ENCODE measurements at places on chromosomes 16 and 17. TPM values are rescaled to one million over a fixed set of nuclear protein-coding genes. Genes with fewer than 3 reads are reported as not detected.

Gene RTN4RL1
- polyA plus RNA-seq = 5.4 TPM

Gene KIF18B
- polyA plus RNA-seq = 0.10 TPM

Gene STRADA
- polyA plus RNA-seq = 8.6 TPM

Gene RAB26
- 2.6 TPM for polyA plus RNA-seq

Gene DLX4
- polyA plus RNA-seq = not detected

Gene DHRS11
- 7.2 TPM for polyA plus RNA-seq

Gene FBXO39
- polyA plus RNA-seq = 0.28 TPM

Gene IL17C
- polyA plus RNA-seq = not detected

Gene CBX2
- 0.36 TPM for polyA plus RNA-seq

Gene TSPAN10
- polyA plus RNA-seq = 0.22 TPM

Gene KRTAP4-12
- not detected for polyA plus RNA-seq

Gene RNF151
- polyA plus RNA-seq = not detected

Gene SMPD3
- 4.6 TPM for polyA plus RNA-seq

Gene MYO15B
- 14.8 TPM for polyA plus RNA-seq

Gene TMEM114
- not detected for polyA plus RNA-seq

Gene ST6GALNAC2
- polyA plus RNA-seq = 0.90 TPM

Gene ERN2
- not detected for polyA plus RNA-seq

Gene DPEP1
- 0.83 TPM for polyA plus RNA-seq

Gene RNF157
- 0.82 TPM for polyA plus RNA-seq

Gene FTO
- polyA plus RNA-seq = 12.0 TPM

Gene ZNF469
- polyA plus RNA-seq = 0.30 TPM

Gene BRIP1
- 0.24 TPM for polyA plus RNA-seq

Gene TP53TG3D
- polyA plus RNA-seq = not detected

Gene USP31
- 2.4 TPM for polyA plus RNA-seq

Gene CMTM1
- polyA plus RNA-seq = 0.64 TPM

Gene TBC1D3I
- not detected for polyA plus RNA-seq

Gene CALB2
- polyA plus RNA-seq = not detected

Gene CHST5
- polyA plus RNA-seq = not detected

Gene SF3B3
- polyA plus RNA-seq = 49.8 TPM

Gene SKA2
- 11.2 TPM for polyA plus RNA-seq

Gene TBC1D3H
- 0.08 TPM for polyA plus RNA-seq

Gene CYGB
- polyA plus RNA-seq = 1.2 TPM

Gene DOK4
- 7.8 TPM for polyA plus RNA-seq

Gene PLA2G10
- polyA plus RNA-seq = not detected

Gene CENPV
- polyA plus RNA-seq = 21.2 TPM

Data from liver (tissue), 10 donors.